Activated CD4-positive, alpha-beta T cell treated with anti-CD3 and anti-CD28 coated beads for 36 hours (primary cell): ENCODE measurements at places on chromosomes 7 and 10. TPM values are rescaled to one million over a fixed set of nuclear protein-coding genes. Genes with fewer than 3 reads are reported as not detected.

IDI2 gene
- not detected for total RNA-seq

- DNase-seq = no peak
Observed at GRCh38 chr7:119748991-119749390, 524.0 kb upstream of the KCND2 start.

- peak; percentile 99 for DNase-seq
Observed at GRCh38 chr7:35800718-35801391, at the start of gene SEPTIN7. SEPTIN7 (plus strand) TSS chr7:35801057; CDS start chr7:35801210, 153 bp downstream.

CPA4 gene
- not detected for total RNA-seq

DNA sequence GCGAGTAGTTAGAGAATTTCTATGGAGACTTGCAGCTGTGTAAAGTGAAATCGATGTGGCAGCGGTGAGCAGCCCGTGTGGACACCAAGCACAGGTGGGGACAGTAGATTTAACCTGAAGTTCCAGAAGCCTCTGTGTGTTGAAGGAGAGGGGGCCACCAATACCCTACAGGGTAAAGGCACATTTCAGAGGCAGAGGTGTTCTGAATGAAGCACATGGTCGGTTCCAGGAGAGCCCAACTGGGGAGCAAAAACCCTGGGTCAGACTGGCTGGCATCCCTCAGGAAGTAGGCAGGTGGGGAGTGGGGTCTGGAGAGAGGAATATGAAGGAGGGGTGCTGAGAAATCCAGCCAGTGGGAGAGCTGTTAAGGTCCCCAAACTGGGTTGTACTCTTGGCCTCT is 76.6 kb downstream of the CCDC3 start:
- DNase-seq = no peak
